KG1 (cell line): ENCODE measurements at places on chromosomes 1 and 21.

GRCh38 chr1:160491017-160491416 is 32.0 kb downstream of the SLAMF6 start:
- DNase-seq: no peak

DNA sequence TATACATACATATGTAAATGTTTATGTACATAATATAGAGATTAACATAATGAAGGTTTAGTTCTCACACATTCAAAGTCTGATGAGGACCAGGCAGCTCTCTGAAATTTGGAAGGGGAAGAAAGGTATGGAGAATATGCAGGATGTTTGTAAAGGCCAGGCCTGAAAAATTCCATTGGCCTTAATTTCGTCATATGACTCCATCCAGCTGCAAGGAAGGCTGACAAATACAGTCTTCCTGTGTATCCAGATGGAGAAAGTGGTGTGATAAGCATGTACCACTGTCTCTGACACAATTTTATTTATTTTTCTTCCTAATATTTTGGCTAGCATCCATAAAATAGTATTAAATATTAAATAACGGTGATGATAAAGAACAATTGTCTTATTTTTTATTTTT is 6.3 kb upstream of the SGIP1 start:
- no peak for DNase-seq

GRCh38 chr1:36157115-36157903 is 1.3 kb downstream of the MAP7D1 start:
- no peak for DNase-seq

DNA sequence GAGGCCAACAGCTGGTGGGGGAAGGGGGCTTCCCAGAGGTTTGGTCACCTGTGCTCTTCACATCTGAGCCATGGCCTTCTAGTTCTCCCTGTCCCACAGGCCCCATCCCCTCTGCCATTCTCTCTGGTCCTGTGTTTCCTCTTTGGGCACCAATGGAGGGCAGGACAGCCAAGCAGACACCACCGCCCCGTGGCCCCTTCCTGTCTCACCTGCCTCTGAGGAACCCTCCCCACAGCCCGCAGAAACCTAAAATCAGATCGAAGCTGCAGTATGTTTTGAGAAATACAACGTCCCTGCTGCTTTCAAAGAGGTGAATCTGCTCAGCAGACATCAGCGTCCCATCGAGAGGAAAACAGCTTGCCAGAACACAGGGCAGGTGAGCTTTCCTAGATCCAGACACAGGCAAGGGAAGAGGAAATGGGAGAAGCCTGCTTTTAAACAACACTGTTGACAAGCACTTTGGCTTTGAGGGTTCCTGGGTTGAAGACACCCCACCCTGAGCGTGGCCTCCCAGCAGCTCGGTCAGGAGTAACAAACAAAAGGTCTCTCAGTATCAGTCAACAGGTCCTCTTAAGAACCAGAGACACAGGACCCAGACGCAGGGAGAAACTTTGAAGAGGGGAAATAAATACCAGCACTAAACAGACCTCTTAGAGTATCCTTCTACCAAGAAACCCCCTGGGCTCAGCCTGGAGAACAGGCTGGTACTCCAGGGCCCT is 2.3 kb downstream of the PANK4 start:
- no peak for DNase-seq

- DNase-seq: no peak
Observed at GRCh38 chr1:238596703-238597102, 706.0 kb upstream of the ZP4 start.

DNA sequence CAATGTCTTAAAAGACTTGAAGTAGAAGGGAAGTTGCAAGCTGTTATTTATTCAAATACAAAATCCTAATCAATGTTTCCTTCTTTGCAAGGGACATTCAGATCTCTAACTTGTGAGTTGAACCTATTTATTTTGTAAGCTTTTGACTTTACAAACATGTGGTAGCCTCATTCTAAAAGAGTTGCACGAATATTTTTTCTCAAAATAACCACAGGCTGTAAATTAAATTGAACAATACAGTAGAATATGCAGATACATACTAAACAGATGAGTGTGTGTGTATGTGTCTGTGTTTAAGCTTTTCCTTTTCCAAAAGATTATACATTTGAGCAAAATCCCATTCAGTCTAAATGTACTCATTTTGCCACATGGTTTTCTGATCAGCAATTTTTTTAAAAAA is 4.8 kb upstream of the DYNLT5 start:
- DNase-seq: no peak

DNA sequence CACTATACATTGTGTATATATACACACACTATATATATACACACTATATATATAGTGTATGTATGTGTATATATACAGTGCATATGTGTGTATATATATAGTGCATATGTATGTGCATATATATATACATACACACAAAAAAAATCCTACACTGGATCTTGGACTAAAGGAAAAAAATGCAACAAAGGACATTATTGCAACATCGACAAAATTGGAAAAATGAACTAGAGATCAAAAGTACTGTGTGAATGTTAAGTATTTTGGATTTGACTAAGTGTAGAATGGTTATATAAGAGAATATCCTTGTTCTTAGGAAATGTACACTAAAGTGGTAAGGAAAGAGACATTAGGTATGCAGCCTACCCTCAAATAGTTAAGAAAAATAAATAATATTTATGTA is 36.5 kb downstream of the SMYD3 start:
- no peak for DNase-seq

GRCh38 chr1:83794384-83794783 is 204.5 kb downstream of the TTLL7 start:
- DNase-seq: no peak

DNA sequence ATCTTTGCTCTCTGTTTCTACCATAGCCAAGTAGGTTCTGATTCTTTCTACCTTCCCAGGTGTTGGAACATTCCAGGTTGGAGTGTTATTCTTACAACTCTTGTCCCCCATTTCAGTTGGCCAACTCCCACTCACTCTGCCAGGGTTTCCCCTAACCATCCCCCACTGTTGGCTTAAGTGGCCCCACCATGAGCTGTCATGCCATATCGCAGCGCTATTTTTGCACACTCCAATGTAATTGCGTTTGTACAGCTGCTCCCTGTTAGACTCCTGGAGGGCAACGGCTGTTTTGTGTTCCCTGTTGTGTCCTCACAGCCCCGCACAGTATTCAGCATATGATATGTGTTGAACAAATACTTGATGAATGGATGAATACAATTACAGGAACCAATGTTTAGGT is 117.7 kb upstream of the ETS2 start:
- DNase-seq: no peak

DNA sequence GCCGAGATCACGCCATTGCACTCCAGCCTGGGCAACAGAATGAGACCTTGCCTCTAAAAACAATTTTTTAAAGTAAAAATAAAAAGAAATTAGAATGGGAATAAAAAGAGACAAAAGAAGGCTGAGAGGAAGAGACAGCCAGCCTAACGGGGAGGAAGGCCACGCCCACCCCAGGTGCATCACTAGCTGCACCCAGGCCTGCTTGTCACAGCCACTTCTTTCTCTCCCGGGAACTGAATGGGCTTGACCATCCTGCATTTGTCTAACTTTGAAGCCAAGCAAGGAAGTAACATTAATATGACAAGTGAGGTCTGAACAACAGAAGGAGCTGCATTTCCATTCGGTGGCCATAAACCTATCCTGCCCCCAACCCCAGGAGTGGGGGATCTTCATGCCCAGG is 20.8 kb upstream of the EFNA1 start:
- no peak for DNase-seq

DNA sequence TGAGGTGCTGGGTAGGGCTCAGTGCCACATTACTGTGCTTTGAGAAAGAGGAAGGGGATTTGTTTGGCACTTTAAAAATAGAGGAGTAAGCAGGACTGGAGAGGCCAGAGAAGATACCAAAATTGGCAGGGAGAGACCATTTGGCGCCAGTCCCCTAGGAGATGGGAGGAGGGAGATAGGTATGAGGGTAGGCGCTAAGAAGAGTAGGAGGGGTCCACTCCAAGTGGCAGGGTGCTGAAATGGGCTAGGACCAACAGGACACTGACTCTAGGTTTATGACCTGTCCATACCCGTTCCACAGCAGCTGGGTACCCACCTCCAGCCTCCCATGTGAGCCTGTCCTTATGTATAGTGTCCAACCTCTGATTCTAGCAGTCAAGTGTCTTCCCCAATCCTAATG is 1.0 kb upstream of the CRTC2 start:
- no peak for DNase-seq

DNA sequence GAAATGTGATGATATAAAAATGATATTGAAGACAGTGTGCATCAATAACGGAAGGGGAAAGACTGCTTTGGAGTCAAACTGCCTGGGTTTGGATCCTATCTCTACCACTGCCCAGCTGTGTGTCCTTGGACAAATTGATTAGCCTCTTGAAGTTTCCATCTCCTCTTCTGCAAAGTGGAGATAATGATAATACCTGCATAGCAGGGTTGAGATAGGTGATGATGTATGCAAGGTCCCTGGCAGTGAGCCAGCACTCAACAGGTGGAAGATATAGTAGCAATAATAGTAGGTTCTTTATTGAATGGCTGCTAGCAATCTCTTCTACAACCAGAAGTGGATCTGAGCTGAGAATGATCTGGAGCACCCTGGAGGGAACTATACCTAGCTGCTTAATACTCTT is 166.7 kb downstream of the MIS18A start:
- DNase-seq: no peak

- DNase-seq: peak; percentile 13
Observed at GRCh38 chr21:38806942-38807284, 1.2 kb downstream of the ETS2 start.
